AG08396 (cell line): ENCODE measurements at places on chromosomes 3 and 15.
A peak's percentile ranks its signal among the peaks of the same experiment; 100 is the strongest.

- no peak for DNase-seq
Measured at GRCh38 chr15:29074045-29074444, 188.3 kb downstream of the APBA2 start.

DNA sequence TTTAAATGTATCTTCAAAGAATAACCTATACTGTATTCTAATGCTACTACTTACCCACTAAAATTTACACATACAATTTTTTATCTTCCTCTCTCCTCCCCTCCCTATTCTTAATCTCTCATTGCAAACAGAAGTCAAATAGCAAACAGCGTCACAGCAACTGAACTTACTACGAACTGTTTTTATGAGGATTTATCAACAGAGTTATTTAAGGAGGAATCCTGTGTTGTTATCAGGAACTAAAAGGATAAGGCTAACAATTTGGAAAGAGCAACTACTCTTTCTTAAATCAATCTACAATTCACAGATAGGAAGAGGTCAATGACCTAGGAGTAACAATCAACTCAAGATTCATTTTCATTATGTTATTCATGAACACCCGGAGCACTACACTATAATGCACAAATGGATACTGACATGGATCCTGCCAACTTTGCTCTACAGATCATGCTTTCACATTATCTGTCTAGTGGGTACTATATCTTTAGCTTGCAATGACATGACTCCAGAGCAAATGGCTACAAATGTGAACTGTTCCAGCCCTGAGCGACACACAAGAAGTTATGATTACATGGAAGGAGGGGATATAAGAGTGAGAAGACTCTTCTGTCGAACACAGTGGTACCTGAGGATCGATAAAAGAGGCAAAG, 984 bp downstream of the FGF7 start:
- no peak for DNase-seq

GRCh38 chr15:51884517-51885236, 55.2 kb downstream of the TMOD3 start:
- peak; percentile 57 for DNase-seq

GRCh38 chr3:125058529-125058928, 2.7 kb upstream of the HEG1 start:
- no peak for DNase-seq

GRCh38 chr3:104245981-104246380, 1120.7 kb upstream of the ALCAM start:
- DNase-seq, result no peak

GRCh38 chr15:64975390-64975789, 14.3 kb downstream of the SPG21 start:
- no peak for DNase-seq

DNA sequence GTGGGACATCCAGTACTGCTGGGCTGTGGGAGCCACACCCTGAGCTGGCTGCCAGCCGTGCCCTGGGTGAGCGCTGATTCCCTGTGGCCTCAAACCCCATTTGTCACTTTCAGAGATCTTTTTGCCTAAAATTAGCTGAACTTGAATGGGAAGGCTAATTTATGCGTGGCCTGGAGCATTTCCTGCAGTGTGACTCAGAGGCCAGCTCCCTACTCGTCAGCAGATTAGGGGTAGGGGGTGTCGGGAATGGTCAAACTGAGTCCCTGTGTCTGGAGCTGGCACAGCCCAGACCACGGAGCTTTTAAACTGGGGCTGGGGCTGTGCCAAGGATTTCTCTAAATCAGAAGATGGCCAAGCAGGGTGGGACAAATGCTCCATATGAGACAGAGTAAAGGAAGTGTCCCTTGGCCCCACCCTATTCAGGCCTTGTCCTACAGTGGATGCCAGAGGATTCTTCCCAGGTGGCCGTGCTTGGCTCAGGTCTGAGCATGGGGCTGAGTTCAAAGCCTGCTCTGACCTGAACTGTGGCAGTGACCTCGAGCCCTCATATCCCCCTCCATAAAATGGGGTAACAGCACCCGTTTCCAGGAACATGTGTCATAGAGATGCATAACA, 59.7 kb downstream of the ATP2B2 start:
- DNase-seq, result peak; percentile 35

DNA sequence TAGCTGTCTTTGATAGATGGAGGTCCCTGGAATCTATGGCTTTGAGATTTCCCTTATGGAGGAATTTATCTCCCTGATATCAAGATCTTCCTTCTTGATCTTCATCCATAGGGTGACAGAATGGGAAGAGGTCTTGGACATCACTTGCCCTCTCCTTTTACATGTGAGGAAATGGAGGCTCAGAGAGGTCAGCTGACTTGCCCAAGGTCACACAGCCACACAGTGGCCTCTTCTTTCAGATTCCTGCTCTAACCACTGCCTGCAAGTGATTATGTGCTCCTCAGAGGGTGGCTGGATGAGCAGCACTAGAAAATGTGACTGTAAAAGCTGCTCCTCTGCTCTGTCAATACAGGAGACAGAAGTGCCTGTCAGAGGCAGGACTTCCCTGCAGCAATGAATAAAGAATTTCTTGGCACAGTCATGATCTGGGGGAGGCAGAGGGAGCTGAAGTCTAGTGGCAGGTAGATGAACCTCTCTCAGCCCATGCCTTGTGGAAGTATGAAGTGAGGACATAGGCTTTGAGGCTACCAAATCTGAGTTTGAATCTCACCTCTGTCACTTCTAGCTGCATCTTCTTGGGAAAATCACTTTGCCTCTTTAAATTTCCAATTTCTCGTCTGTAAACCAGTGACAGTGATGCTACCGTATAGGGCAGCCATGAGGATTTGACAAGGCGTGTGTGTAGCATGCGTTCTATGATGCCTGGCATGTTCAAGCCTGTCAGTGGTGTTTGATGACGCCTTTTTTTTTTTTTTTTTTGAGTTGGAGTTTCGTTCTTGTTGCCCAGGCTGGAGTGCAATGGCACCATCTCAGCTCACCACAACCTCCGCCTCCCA, 12.0 kb downstream of the SSUH2 start:
- DNase-seq, result no peak

- DNase-seq, result no peak
Measured at GRCh38 chr3:115286529-115287197, 139.6 kb upstream of the ZBTB20 start.

GRCh38 chr15:68279779-68280753, 2.5 kb downstream of the FEM1B start:
- DNase-seq, result no peak

DNA sequence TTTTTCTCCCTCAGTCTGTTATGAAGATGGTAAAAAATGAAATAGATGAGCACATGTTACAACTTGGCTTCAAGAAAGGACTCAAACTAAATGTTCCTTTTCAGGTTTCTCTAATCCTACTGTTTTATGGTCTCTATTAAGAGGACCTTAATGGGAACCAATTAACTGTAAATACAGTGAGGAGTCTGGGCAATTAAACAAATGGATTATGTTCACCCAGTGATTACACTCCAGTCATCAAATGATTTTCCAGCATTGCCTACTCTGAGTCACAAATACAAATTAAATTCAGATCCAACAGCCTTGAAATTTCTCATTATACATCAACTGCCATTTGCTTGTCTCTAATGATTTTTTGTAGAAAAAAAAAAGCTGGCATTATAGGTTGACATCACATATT, 129.2 kb downstream of the NEK10 start:
- DNase-seq, result no peak

DNA sequence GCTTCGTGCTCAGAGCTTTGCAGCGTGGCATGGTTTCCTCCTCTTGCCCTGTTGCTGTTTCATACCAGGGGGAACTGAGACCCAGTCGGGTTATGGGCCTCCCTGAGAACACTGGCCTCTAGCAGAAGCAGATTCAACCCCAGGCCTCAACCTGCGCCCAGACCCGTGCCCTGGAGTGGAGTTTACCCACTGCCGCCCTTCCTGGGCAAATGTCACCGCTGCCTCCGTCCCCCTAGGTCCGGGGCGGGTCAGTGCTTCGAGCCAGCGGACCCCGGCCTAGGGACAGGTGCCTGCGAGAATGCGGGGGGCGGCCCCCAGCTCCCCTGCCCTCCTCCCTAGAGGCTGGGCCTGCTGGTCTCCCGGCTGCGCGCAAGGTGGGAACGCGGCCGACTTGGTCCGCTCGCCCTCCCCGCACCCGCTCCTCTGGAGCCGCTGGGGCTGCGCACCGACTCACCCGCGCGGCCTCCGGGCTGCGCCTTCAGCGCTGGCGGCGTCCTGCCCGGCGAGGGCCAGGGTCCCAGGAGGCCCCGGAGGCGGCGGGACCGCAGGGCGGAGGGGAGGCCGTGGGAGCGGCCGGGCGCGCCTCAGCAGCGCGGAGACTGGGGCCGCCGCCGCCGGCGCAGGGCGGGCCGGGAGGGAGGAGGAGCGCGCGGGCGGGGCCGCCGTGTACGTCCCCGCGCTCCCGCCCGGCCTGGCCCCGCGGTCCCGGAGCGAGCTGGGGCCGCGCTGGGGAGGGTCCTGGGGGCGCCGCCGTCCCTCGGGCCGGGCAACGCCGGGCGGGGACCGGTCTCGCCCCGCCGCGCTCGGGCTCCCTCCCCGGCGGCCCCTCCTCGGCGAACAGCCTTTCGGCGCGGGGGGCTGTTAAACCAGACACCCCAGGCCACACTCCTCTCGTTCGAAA, at the start of gene PIGZ:
TSS of gene PIGZ (minus strand) at position 601 of the 901 bp plus-strand sequence. CDS start 16,802 bp downstream, outside the sequence.
- DNase-seq, result peak; percentile 78

- no peak for DNase-seq
Measured at GRCh38 chr3:172209333-172210321, 170.2 kb downstream of the FNDC3B start.

GRCh38 chr3:87478716-87479115, 202.3 kb upstream of the POU1F1 start:
- DNase-seq, result no peak

GRCh38 chr3:43338295-43338694, 52.0 kb downstream of the SNRK start:
- no peak for DNase-seq

DNA sequence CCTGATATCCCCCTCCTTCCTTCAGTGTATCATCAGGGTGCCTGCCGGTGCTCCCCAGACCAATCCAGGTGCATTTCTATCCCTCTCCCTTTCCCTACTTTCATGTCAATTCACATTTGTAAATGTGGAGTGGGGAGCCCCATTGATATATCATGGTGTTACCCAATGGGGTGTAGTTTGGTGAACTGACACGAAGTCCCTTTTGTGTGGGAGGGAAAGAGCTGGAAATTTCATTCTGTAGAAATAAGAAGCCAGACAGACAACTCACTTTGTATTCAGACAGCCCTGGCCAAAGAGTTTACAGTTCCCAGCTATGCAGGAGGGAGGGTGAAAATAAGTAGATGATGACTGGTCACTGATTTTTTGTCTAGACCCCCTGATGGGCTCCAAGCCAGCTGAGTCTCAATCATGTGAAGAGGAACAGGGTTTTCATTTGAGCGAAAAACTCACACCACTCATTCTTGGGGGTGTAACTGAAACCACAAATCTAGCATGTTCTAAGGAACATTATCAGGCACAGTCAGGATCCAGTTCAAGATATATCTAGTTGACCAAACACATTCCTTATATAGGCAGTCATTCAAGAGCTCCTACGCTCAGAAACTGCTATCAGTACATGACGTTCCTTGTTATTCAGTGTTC, 58.9 kb downstream of the LMCD1 start:
- DNase-seq, result peak; percentile 56

DNA sequence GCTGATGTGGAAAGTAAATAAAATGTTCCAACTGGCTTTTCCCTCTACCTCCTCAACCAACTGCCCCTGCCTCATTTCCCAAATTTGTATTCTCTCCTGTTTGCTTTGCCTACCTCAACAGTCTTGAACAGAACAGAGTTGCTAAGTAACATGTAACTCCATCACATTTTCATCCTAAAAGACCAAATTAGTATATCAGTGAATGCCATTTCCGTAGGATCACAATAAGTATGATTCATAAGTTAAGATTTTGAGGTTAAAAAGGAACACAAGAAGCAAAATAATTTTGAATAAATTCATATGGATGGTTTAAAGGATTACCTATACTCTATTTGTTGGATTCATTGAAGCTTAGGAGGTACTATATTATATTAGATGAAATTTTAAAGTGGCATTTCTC, 154.9 kb downstream of the ECT2 start:
- DNase-seq, result no peak

- no peak for DNase-seq
Measured at GRCh38 chr3:71704915-71705314, 20.3 kb downstream of the EIF4E3 start.

DNA sequence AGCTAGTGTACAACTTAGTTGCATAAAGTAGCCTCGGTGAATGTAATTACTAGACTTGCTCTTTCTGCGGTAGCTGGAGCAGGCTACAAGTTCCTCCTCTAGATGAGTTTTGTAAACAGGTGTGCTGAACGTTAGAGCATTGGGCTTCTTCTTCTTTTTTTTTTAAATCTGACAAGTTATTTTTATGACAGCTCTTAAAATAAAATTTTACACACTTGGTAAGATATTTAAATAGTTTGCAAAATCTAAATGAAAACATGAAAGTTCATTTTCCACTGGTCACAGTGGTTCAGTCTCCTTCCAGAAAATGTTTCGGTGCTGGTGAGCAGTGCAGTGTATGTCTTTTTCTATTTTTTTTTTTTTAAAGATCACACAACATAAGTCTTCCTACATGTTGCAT, 3.0 kb downstream of the CCR9 start:
- DNase-seq, result no peak

- no peak for DNase-seq
Measured at GRCh38 chr3:191434024-191434423, 26.9 kb upstream of the PYDC2 start.

DNA sequence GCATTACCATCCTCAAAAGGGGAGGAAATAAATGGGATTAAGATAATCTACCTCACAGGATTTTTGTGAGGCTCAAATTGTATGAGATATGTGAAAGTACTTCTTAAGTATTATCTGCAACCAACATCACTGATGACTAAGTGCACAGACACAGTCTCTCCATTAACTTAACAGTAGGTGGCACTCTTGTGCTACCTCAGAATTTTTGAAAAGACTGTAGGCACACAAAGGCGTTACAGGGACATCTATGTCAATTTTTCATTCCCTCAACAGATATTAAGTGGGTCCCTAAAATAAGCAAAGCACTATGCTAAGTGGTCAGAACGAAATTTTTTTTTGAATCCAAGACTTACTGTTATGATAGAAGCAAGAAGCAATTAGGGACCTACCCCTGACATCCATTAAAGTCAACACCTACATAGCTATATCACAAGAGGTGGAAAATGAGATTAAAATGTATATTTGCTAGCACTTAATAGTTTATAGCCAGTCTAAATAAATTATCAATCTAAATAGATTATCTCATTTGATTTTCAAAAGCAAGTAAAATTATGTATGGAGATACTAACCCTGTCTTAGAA, 52.9 kb downstream of the RYK start:
- peak; percentile 63 for DNase-seq

DNA sequence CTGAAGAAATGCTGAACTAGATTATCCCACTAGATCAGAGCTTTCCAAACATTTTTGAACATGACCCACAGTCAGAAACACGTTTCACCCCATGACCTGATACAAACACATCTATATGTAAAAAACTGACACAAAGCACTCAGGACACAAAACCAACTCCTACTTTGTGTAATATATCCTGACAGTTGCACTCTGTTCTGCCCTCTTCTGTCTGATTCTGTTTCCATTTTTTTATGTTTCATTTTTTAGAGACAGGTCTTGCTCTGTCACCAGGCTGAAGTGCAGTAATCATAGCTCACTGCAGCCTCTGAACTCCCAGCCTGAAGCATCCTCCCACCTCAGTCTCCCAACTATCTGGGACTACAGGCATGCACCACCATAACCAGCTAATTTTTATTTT, 15.8 kb upstream of the RFTN1 start:
- no peak for DNase-seq

GRCh38 chr3:30577788-30578187, 28.6 kb upstream of the TGFBR2 start:
- no peak for DNase-seq
